ENCODE measurements at places on chromosomes 3 and 15.
A peak's percentile ranks its signal among the peaks of the same experiment; 100 is the strongest.

- DNase-seq, result no peak
Measured at GRCh38 chr3:101779822-101780381, 891 bp downstream of the NXPE3 start.

DNA sequence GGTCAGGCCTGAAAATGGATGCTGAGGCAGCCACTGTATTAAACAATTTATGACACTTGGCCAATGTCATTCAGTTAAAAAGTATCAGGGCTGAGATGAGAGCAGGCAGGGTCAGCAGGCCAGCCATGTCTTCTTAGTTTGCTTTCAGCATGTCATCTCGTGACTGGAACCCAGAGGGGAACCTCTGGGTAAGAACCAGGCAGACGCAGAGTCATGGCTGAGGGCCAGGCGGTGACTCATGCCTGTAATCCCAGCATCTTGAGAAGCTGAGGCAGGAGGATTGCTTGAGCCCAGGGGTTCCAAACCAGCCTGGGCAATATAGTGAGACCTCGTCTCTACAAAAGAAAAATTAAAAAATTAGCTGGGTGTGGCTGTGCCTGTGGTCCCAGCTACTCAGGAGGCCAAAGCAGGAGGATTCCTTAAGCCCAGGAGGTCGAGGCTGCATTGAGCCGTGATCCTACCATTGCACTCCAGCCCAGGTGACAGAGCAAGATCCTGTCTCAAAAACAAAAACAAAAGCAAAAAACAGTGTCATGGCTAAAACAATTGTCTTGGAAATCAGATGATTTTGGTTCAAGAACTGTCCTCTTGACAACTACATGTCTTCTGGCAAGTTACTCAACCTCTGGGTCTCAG lies 11.7 kb downstream of the BCL2L10 start:
- no peak for DNase-seq

- DNase-seq, result peak; percentile 38
Measured at GRCh38 chr15:41417418-41418195, 712 bp downstream of the RTF1 start.

- DNase-seq, result no peak
Measured at GRCh38 chr15:41584636-41585126, 25.7 kb downstream of the TYRO3 start.

DNA sequence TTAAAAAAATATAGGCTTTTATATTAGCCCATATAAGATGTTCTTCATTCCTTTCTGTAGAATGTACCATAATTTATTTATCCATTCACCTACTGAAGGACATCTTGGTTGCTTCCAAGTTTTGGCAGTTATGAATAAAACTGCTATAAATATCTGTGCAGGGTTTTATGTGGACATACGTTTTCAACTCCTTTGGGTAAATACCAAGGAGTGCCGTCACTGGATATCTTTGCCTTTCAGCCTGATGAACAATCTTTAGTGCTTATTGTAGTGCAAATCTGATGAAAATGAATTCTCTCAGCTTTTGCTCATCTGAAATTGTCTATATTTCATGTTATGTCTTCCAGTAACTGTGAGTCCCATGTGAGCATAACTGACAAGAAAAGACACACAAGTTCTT lies 26.6 kb upstream of the BLM start:
- no peak for DNase-seq

DNA sequence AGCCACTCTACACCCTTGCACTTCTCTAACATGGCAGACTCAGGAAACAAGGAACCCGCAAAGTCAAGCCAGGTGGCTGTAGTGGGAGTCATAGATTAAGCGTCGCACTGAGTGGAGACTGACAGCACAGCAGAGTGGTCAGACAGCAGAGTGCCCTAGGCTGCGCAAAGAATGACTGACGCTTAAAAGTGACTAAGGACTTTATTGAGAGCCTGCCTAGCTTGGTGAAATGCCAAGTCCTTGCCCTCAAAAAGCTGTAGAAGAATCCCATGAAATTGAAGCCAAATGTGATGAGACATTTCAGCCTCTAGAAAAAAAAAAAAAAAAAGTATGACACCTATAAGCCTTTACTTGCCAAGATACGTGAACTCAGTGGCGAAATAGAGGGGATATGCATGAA lies 30.2 kb downstream of the NCEH1 start:
- DNase-seq, result peak; percentile 81

DNA sequence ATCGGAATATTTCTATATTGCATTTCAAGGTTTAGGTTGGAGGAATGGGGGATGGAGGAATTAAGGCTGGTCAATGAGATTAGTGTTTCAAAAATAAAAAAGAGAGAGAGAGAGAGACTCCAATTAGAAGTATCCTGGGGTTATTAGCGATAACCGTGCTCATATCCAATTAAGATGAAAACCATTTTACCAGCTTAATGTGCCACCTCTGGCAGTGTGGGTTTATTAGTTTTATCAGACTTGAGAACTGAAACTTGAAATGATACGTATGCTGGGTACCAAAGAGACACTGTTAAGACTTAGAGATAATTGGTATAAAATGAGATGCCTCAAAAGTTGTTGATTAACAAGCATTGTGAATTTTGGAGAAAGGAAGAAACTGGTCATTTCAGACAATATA lies 251.5 kb upstream of the NR2F2 start:
- DNase-seq, result no peak

GRCh38 chr15:41583795-41584194 lies 24.8 kb downstream of the TYRO3 start:
- no peak for DNase-seq

Data from RWPE1 (cell line).